ENCODE measurements at places on chromosomes 1 and 21.

GRCh38 chr1:57116871-57117270 lies 151.1 kb upstream of the C8B start:
- no peak for DNase-seq

- DNase-seq = no peak
These were observed 777.0 kb downstream of the PLA2G4A start for GRCh38 chr1:187605736-187606135.

DNA sequence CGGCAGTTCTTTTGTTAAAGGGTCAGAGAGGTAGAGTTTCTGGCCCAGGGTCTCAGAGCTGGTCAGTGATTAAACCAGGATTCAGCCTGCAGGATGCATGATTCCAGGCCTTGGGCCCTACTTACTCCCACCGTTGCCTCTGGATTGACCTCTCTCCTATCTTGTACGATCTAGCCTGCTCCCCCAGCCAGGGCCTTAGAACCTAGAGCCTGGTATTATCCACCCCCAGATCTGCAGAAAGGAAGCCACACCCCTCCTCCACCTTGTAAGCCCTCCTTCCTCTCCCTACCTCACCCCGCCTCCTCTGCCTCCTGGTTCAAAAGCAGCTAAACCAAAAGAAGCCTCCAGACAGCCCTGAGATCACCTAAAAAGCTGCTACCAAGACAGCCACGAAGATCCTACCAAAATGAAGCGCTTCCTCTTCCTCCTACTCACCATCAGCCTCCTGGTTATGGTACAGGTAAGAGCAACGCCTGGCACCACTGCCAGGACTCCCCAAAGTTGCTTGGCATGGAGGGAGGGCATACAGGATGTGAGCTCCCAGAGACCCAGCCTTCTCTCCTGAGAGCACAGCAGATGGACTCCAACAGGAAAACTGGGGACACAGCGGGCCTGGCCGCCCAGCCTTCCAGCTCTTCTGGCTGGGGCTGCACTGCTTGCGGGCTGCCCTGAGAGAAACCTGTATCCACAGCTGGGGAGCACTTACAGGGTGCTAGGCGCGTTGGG lies at the start of gene CD52:
Gene CD52, plus strand, starts transcription at position 347 of the 726 bp plus-strand sequence. Its CDS starts 60 bp downstream, at position 407.
- DNase-seq = no peak

DNA sequence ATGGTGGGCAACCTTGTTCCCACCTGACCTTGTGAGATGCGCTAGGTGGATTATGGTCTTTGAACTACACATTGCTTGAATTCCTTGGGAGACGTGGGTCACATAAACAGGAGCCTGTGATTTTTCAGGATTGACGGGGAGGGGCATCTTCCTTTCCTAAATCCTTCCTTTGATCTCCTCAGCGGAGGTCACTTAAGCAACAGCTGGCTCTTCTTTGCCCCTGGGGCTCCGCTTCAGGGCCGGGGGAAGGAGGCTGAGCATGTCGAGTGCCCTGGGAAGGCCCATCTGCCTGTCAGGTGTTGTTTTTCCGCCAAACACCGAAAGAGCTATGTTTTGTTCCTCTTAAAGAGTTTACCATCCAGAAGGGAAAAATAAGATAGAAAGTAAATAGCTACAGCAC lies 40.6 kb downstream of the KIF26B start:
- no peak for DNase-seq

DNA sequence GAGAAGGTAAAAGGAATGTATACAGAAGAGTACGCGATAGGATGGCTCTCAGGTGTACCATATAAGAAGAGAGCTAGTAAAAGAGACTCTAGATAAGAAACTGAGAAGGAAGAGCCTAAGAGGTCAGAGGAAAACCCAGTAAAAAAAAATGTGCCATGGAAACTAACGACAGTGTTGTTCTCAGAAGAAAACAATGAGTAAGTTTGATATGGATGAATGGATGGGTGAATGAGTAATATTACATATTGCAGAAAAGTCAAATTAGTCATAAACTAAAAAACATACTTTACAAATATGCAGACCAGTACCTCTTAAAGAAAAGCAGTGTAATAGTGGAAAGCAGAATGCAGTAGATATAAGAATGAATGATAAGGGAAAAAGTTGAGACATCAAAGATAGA lies 316.2 kb downstream of the HMCN1 start:
- no peak for DNase-seq

GRCh38 chr1:214503553-214503952 lies 47.8 kb downstream of the PTPN14 start:
- no peak for DNase-seq

GRCh38 chr1:79113836-79114235 lies 107.3 kb upstream of the ADGRL4 start:
- no peak for DNase-seq
